ENCODE measurements at places on chromosomes 16 and 17. TPM values are rescaled to one million over a fixed set of nuclear protein-coding genes. Genes with fewer than 3 reads are reported as not detected.
A peak's percentile ranks its signal among the peaks of the same experiment; 100 is the strongest.

- no peak for DNase-seq
Measured at GRCh38 chr17:17394494-17394893, 82.3 kb upstream of the MED9 start.

DNA sequence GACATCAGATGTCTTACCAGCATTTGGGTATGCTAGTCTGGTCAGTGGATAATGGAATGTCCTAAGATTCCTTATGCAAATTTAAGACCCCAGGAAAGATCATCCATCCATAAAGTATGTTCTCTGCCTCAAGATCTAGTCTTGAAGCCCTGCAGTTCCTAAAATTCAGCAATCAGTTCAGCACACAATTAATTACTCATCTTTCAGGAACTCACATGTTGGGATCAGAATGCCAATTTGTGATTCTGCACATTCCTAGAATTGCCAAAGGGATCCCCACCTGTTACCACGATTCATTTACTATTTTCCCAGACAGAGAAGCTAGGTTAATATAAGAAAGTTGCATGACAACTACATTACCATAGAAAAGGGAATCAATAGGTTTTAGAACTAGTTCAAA, 3.2 kb downstream of the OR2C1 start:
- peak; percentile 54 for DNase-seq

DNA sequence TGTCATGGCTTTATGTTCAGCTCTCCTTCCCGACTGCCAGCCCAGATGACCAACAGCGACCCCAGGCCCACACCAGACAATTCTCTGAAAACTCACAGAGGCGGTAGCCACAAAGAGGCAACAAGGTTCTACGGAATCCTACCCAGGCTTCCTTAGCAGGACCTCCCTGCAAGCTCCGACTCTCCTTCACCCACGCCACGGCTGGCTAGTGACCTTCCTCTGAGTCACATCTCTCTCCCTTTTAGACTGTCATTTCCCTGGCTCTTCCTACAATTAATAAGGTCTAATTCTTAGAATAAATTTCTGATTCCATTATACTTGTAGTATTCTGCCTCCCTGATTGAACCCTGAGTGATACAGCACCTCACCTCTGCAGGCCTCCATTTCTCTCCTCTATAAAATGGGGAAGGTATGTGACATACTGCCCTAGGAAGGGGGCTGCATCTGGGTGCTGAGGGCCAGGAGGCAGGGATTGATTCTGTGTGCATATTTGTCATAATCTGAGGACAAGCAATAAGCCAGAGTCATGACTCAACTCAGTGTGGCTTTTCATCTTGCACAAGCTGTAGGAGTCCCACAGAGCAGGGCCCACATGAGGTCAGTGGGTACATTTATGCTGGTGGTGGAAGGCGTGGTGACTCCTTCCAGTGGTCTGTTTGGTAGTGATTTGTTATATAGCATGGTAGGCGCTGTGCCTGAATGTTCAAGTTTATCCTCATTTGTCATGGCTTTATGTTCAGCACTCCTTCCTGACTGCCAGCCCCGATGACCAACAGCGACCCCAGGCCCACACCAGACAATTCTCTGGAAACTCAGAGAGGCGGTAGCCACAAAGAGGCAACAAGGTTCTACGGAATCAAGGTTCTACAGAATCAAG, 46.2 kb downstream of the SMPD3 start:
- DNase-seq, result no peak

DNA sequence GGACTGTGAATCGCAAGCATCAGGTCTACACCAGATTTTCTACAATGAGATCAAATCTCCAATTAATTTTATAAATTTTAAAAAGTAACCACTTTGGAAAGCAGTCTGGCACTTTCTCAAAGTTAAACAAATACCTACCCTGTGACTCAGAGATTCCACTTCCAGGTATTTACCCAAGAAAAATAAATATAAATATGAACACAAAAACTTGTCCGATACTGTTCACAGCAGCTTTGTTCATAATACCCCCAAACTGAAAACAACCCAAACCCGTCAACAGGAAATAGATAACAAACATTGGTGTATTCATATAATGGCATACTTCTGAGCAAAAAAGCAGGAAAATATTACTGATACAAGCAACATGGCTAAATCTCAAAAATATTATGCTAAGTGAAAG, 12.1 kb downstream of the ZDHHC7 start:
- no peak for DNase-seq

GRCh38 chr17:47704116-47704515, 10.2 kb downstream of the TBKBP1 start:
- no peak for DNase-seq

NACA2 gene
- not detected for total RNA-seq

TIMP2 gene
- total RNA-seq, result 65.6 TPM

Measured in SJCRH30 (cell line).